NCI-H1048 (cell line): ENCODE measurements at places on chromosomes 12 and 14.

DNA sequence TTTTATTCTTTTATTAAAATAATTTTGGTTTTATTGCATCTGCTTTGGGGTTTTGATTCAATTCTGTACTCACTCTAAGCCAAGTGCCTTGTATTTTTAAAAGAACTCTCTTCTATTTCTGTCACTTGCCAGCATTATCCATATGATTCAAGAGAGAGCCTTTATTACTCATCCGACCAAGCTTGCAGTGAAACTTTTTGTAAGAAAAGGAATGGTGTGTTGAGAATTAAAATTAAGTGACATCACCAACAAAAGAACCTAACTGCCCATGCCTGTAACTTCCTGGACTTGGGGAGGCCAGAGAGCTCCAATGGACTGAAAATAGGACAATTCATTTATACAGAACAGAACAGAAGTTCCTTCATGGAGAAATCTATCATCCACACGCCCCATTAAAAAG, 52.1 kb downstream of the GALNT4 start:
- no peak for DNase-seq

DNA sequence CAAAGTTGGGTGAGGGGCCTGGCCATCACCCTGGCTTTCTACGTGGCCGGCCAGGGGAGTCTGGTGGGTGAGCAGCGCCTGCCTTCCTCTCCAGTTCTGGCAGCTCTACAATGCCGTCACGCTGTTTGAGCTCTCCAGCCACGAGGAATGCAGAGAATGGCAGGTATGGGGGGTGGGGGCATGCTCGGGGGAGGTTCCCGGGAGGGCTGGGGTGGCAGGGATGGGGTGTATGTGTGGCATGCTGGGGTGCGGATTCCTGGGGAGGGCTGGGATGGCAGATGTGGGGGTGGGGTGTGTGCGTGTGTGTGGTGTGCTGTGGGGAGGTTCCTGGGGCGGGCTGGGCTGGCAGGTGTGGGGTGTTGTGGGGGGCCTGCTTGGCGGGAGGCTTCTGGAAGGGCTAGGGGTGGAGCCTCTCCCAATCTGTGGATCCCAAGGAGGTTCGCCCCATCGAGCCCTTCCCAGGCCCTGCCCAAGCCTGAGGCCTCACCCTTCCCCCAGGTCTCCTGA, 18.5 kb downstream of the RHOF start:
- no peak for DNase-seq

GRCh38 chr12:96210376-96211055, 16.3 kb downstream of the ELK3 start:
- no peak for DNase-seq

- no peak for DNase-seq
Measured at GRCh38 chr14:37580146-37580545, 14.9 kb downstream of the FOXA1 start.

DNA sequence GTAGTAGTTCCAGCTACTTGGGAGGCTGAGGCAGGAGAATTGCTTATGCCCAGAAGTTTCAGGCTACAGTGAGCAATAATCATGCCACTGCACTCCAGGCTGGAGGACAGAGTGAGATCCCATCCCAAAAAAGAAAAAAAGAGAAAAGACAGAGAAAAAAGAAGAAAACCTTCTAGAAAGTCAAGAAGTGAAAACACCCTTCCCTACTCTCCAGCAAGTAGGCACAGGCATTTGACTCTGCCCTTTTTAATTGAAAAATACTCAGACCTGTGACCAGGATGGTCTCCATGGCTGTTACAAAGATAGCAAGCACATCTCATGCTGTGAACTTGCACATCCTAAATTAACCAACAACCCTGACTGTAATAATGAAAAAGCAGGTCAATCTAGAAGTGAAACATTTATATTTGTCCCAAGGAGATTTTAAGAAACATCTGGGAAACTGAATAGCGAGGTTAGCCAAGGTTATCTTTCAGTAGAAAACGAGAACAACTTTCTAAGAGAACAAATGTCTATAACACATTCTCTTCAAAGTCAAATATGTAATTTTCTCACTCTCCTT, 2.0 kb downstream of the TMTC1 start:
- DNase-seq: no peak

GRCh38 chr12:2902272-2902880, 11.7 kb downstream of the TULP3 start:
- DNase-seq: no peak

- DNase-seq: no peak
Measured at GRCh38 chr12:40175045-40175444, 49.8 kb upstream of the LRRK2 start.

DNA sequence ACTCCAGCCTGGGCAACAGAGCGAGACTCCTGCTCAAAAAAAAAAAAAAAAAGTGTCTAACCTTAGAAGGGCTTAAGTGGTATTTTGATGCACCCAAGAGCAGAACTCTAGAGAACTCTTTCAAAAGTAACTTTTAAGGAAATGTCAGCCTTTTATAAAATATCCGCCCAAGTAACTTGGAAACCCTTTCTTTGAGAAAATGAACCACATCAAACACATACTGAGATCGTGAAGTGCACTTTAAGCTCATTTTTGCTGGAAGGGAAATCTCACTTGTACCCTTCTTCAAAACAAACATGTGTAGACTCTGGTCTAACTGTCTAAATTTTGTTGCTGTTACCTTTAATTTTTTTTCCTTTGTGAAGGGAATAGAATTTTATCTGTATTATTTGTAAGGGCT, 5.5 kb downstream of the C12orf56 start:
- DNase-seq: no peak

- no peak for DNase-seq
Measured at GRCh38 chr12:18591473-18591872, 146.3 kb downstream of the PLCZ1 start.

DNA sequence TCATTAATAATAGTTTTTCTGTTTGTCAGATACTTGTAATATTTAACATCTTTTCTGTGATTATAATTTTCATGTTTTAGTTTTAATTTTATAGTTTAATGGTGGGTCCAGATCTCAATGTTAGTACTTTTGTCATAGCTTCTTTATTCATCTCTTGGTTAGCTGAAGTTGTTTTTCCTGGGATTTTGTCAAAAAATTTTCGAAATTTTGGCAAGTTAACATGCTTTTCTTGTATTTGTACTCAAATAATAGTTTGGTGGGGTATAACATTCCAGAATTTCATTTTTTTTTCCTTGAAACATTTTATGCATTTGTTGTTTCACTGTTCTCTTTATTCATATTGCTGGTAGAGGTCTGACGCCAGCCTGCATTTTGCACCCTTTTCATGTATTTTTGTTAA, 45.5 kb downstream of the KTN1 start:
- DNase-seq: no peak

- no peak for DNase-seq
Measured at GRCh38 chr12:4663971-4664505, 15.1 kb downstream of the NDUFA9 start.

GRCh38 chr12:30457621-30458289, 237.9 kb downstream of the IPO8 start:
- DNase-seq: no peak

- no peak for DNase-seq
Measured at GRCh38 chr12:52514471-52515318, 5.5 kb downstream of the KRT5 start.

DNA sequence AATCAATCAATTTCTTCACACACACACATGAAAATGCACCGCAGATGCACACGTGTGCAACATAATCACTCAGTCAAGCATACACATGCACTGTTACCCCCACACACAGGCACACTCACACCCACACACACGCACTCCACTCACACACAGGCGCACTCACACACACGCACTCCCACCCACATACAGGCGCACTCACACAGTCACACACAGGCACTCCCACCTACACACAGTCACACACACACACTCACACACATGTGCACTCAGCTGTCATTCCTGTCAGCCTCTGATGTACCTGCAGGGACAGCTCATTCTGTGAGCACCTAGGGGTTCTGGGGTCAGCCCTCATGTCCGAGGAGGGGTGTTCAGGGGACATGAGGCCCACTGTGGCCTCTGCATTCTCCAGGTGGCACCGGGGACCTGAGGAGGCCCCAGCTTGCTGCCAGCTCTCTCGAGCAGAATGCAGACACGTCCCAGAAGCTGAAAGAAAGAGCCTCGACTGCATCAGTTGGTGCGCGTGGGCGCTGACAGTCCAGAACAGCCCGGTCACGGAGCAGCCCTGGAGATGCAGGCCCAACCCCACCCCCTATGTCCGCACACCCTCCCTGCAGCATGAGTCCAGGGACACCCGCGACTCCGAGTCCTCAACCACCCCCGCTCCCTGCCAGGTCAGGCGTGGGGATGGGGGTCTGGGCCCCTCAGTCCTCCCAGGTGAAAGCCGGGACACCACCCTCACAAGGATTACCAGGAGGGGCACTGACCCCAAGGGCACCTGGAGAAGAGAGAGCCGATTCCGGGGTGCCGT, 69.3 kb downstream of the NOC4L start:
- DNase-seq: no peak

DNA sequence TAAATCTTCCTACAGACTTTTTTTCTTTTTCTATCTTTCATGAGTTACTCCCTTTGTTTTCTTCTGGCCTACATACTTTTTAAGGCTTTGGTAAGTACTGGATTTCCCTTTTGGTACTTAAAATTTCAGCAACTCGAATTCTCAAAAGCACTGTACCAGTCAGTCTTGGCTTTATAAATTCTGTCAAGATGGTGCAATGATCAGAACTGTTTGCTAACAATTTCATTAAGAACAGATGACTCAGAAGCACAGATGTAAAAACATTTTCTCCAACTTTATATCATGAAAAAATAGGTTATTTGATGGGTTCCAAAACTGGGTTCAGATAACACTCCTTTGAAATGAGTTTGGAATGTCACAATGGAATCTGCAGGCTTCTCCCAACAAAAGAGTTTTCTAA, 1961.8 kb upstream of the FLRT2 start:
- no peak for DNase-seq

- no peak for DNase-seq
Measured at GRCh38 chr12:80195074-80195726, 95.9 kb downstream of the OTOGL start.

- no peak for DNase-seq
Measured at GRCh38 chr14:40847480-40847879, 759.2 kb upstream of the LRFN5 start.

DNA sequence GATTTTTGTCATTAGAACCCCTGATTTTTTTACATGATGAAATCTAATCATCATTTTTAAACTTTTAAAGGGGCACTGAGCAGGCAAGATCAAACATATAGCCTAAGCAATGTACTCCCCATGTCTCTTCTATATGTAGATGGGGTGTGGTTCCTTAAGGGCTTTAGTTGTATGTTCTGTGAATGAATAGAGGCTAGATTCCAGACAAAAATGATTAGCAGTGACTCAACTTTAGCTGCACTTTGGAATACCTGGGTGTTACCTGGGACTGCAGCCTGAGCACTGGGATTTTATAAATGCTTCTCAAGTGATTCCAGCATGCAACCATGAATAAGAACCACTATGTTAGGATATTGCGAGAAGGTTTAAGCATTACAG, 256.7 kb upstream of the PLEKHG7 start:
- no peak for DNase-seq

GRCh38 chr12:52300796-52301691, 9.7 kb upstream of the KRT81 start:
- no peak for DNase-seq

GRCh38 chr12:113462117-113462774, 9.4 kb downstream of the LHX5 start:
- no peak for DNase-seq

GRCh38 chr12:110741341-110742095, 1.2 kb downstream of the PPP1CC start:
- DNase-seq: no peak

DNA sequence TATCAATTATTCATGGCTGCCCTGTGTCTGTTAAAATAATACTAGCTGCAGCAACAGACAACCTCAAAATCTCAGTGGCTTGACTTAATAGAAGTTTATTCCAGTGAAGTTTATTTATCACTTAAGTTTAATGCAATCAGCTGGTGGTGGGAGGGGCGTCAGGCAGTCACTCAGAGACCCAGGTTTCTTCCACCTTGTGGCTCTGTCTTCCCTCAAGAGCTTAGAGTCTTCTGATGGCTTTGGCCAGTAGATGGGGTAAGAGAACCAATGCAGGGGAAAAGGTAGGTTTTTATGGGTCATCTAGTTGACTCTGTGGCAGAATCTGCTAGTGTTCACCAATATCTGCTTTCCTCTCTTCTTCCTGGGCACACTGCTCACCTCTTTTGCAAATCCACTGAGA, 668.9 kb downstream of the AACS start:
- DNase-seq: no peak

DNA sequence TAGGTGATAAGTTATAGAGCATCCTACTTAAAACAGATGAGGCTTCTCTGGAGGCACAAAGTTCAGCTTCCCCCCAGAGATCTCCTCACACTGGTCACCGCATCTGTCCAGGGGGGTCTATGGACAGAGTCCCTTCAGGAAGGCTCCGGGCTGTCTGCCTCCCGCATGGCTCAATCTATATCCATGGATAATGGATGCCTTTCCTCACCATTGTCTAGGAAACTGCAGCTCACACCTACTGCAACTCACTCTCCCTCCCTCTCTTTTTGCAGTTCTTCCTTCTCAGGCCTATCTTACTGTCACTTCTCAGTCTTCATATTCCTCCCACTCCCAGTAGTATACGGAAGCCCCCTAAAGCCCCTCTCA, 100.6 kb upstream of the BCL2L14 start:
- no peak for DNase-seq

- no peak for DNase-seq
Measured at GRCh38 chr14:102883089-102883541, 39.3 kb upstream of the AMN start.
